Left forelimb (tissue), 1 donor: ENCODE measurements at places on chromosomes 11 and 22.

- no peak for DNase-seq
Observed at GRCh38 chr11:125943661-125944349, 2.0 kb upstream of the VSIG10L2 start.

GRCh38 chr22:42962295-42963230 lies 52.4 kb downstream of the PACSIN2 start:
- no peak for DNase-seq

DNA sequence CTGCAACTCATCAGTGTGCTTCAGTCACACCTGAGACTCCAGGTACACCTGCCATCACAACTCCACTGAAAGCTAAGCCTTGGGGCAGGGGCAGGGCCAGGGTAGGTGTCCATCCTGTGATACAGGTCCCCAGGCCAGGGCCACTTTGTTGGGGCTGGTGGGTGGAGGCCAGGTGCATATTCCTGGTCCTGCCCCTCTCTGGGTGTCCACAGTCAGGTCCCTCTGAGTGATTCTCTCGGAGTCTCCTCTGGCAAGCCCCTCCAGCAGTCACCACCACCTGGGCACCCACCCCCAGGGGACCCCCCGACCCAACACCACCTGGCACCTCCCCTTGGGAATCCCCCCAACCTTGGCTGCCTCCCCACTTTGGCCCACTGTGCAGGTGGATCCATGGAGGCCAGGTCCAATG lies 9.5 kb upstream of the ACR start:
- DNase-seq = no peak

DNA sequence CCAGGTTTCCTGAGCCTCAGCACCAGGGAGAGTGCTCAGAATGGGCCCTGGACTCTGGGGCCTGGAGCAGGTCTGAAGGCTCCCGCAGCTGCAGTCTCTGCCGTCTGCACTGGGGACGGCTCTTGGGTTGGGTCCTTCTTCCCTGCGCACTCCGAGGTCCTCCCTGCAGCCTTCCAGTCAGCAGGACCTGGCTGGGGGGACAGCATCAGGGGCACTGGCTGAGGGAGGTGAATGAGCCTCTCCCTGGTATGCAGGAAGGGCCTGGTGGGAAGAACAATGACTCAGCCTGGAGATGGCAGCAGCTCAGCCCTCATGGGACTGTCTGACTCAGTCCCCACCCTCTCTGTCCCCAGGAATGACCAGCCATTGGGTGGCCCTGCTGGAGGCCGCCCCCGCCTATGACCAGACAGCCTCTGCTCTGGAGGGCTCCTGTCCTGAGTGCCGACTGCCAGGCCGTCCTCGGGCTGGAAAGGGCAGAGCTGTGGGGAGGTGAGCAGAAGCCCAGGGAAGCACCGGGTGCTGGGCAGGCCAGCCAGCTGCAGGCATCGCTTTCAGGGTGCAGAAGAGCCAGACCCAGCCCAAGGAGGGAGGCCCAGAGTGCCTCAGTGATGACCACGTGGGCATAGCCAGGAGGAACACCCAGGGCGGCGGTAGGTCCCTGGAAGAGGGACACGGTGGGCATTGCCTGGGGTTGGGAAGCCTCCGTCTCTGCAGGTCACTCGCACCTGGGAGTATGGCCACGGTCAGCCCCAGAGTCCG lies 455.0 kb downstream of the BRD1 start:
- DNase-seq = no peak

GRCh38 chr22:36725366-36726006 lies 21.9 kb upstream of the CACNG2 start:
- DNase-seq = peak; percentile 47

GRCh38 chr11:43923406-43924111 lies 18.9 kb upstream of the C11orf96 start:
- DNase-seq = no peak

DNA sequence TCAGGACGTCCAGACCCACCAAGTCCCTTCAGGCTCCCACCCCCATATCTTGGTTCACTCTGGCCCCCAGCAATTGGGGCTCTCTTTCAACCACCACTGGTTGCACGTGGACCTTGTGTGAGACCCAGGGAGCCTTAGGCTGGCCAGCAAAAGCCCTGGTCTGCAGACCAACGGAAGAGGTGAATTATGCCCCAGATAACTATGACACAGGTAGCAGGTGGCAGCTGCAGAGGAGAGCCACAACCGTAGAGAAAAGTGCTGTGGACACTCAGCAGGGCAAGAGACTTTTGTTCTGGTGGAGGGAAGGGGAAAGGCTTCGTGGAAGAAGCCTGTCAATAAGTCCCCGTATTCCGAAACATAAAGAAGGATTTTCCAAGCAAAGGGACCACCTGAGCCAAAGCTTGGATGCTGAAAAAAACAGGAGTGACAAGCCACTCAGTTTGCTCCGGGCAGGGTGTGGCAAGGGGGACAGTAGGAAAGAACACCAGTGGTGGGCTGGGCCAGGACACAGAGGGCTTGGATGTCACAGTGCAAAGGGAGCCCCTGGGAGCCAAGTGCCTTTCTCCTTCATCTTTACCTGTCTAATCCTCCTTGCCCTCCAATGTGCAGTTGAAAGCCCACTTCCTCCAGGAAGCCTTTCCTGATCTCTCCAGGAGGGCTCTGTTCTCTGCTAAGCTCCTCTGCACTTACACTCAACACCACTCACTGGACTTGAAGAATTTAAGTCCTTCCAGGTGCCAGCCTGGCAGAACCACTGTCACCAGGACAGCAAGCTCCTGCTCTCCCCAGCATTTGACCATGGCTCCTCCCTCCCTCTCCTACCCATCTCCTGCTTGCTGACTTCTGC lies 264.7 kb downstream of the BUD13 start:
- DNase-seq = no peak

- no peak for DNase-seq
Observed at GRCh38 chr11:30889143-30889794, 303.1 kb upstream of the MPPED2 start.

DNA sequence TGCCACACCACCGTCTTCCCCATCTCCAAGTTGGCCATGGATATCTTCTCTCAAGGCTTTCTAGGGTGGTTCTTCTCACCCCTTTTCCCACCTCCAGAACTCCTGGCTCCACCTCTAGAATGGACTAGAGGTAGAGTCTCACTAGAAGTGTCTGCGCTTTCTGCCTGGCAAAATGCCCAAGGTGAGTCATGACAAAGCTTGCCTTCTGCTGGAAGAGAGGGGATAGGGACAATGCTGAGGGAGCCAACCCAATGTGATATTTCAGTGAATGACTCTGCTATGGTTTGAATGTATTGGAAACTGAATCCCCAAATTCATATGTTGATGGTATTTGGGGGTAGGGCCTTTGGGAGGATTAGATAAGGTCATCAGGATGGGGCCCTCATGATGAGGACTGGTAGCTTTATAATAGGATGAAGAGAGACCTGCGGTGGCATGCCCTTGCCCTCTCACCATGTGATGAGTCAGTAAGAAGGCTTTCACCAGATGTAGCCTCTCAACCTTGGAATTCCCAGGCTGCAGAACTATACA lies 4.1 kb upstream of the CD82 start:
- no peak for DNase-seq

DNA sequence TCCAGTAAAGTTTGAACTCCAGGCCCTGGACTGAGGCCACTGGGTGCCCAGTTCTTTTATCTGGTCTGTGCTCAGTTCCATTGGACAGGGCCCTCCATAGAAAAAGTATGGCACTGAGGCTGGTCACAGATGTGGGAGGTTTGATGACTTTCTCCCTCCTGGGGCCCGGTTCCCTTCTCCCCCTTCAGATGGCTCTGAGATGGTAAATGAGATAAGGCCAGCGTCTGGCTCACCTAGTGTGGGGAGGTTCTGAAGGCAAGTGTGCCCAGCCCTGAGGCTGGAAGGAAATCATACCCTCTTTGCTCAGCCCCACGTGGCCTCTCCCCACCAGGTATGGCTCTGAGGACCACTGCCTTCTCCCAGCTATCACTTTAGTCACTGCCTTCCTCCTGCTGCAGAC lies 1.5 kb upstream of the CLDN5 start:
- no peak for DNase-seq

- no peak for DNase-seq
Observed at GRCh38 chr22:19337137-19337536, 45.6 kb upstream of the CLTCL1 start.

DNA sequence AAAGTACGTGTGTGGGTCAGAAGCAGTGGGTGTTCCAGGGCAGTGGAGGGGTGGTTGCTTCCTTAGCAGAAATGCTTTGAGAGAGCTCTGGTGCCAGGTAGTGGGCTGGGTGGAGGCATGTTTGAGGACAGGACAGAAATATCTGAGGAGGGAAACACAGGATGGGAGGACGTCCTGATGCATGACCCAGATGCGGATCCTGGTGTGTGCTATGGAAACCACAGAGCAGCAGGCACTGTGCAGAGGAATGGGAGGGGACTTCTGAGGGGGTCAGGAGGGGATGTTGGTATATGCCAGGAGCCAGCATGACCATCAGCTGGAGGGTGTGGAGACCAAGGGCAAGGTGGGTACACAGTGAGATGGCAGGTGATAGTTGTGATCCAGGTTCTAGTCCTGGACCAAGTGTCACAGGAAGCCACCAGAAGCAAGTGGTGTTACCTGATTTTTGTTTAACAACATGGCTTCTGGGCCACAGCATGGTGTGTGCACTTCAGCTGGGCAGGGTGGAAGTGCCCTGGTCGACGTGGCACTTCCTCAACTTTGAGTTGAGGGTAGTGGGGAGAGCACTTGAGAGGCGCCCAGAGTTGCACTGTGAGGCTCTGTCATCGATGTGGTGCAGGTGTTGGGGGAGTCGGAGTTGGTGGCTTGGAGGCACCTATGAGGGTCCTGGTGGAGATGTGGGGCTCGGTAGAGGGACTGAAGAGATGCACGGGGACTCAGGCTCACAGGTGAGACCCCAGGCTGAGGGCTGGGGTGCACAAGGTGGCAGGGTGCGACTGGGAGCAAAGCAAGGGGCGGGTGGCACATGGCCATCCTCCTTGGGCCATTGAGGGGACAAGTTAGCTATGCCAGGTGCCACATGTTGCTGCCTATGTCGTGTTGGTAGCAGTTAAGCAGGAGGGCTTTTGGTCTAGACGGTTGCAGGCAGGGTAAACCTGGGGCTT lies 7.5 kb downstream of the DGCR8 start:
- DNase-seq = peak; percentile 28

GRCh38 chr11:21588754-21589153 lies 604.1 kb upstream of the ANO5 start:
- DNase-seq = no peak

DNA sequence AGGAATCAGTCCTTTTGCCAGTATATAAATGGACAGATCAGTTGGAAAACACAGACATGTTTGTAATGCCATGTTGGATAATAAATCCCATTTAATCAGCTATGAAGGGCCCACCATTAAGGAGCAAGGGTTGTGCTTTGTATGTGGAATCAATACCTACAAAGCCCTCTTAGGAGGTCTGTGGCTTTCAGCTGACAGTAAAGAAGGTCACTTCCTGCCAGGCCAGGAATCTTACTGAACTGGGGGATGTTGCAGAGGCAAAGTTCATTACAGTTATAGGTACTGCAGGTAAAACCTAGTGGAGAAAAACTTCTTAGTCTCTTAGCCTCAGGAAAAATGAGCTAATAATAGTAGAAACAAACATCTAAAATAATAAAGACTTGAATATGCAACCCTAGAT lies 129.5 kb downstream of the FAM76B start:
- no peak for DNase-seq

GRCh38 chr22:46084943-46085827 lies 65.1 kb upstream of the PPARA start:
- no peak for DNase-seq

- no peak for DNase-seq
Observed at GRCh38 chr11:80815752-80816453, 1375.1 kb upstream of the TENM4 start.

GRCh38 chr11:133793271-133794035 lies 51.9 kb downstream of the SPATA19 start:
- no peak for DNase-seq

DNA sequence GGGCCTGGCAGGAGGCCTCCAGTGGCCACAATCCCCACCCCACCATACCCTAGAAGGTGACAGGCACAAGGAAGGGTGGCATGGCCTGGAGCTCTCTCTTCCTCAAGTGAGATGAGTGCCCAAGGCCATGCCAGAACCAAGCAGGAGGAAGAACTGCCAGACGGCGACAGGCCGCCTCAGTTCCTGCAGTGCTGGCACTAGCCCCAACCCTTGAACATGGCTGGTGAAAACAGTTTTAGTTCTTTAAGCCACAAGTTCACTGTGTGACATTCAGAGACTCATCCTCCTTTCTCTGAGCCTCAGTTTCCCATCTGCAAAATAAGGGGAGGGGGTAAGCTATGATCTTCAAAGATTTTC lies 9.8 kb downstream of the CHRDL2 start:
- no peak for DNase-seq

- no peak for DNase-seq
Observed at GRCh38 chr11:105609341-105609781, 512 bp upstream of the GRIA4 start.

GRCh38 chr22:30636226-30637077 lies 871 bp downstream of the SLC35E4 start:
- DNase-seq = no peak

DNA sequence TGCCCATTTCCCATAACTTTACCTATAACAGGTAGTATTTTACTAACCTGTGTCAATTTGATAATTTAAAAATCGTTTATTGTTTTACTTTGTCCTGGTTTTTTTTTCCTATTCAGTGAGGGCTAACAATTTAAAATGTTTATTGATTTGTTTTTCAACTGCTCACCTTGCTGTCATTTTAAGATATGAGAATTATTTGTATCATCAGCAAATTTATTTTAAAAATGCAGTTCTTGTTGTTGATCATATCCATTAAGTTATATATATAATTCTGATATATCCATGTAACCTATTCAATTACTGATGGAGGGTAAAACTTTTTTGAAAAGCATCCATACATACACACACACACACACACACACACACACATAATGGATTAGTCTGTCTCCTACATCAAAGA lies 24.8 kb downstream of the RRAS2 start:
- no peak for DNase-seq

DNA sequence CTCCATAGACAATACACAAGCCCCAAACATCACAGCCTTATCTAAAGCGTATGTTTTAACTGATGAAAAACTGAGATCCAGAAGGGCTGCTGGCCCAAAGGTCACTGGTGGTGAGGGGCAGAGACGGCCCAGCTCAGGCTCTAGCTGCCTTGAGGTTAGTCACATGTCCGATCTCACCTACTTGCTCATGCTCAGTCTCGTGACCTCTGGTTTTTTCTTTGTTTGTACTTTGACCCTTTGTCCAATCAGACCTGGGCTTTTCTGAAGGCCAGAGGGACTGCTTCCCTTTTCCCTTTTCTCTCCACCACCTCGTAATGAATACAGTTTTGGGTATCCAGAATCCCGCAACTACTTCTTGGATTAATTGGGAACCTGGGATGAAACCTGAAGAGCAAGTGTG lies 28.6 kb downstream of the MMP20 start:
- DNase-seq = no peak

DNA sequence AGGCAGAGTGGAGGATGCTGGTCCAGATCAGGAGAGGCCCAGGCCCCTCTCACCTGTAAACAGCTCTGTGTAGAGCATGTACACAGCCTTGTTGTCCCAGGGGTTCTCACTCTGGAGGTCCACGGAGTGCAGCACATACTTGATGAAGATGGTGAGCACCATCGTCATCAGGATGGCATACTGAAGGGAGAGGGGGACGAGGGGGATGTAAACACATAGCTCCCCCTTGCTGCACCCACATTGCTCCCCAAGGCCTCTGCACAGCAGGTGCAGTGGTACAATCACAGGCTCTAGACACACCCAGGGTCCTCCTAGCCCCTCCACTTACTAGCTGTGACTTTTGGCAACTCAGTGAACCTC lies 2.9 kb downstream of the SYVN1 start:
- DNase-seq = no peak

- no peak for DNase-seq
Observed at GRCh38 chr22:24421428-24421931, 5.9 kb upstream of the ADORA2A start.
